ENCODE measurements at places on chromosomes 12 and 14.

DNA sequence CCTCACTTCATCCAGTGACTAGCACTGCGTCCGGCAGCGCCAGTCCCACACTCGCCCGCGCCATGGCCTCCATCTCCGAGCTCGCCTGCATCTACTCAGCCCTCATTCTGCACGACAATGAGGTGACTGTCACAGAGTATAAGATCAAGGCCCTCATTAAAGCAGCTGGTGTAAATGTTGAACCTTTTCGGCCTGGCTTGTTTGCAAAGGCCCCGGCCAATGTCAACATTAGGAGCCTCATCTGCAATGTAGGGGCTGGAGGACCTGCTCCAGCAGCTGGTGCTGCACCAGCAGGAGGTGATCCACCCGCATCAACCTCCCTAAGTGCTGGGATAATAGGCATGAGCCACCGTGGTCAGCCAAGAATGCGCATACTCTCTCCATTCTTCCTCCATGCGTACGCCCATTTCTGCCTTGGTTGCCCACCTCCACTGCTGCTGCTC lies 59.9 kb downstream of the IRF2BPL start:
- H3K4me1 ChIP-seq = no peaks in the 10 kb centered on the region
- H3K36me3 ChIP-seq = no peaks in the 10 kb centered on the region
- peak; percentile 90 for DNase-seq
- no peak overlapping the region for H3K27ac ChIP-seq
- peak overlapping the region; percentile 30 for H3K4me3 ChIP-seq
- H3K27me3 ChIP-seq = no peaks in the 10 kb centered on the region

GRCh38 chr14:97056086-97056485 lies 258.9 kb downstream of the VRK1 start:
- no peak overlapping the region for H3K27ac ChIP-seq
- no peaks in the 10 kb centered on the region for H3K4me1 ChIP-seq
- no peaks in the 10 kb centered on the region for H3K27me3 ChIP-seq
- H3K36me3 ChIP-seq = no peaks in the 10 kb centered on the region
- no peak overlapping the region for H3K4me3 ChIP-seq
- DNase-seq = no peak

- no peaks in the 10 kb centered on the region for H3K36me3 ChIP-seq
- no peak overlapping the region for H3K27ac ChIP-seq
- no peaks in the 10 kb centered on the region for H3K4me1 ChIP-seq
- H3K27me3 ChIP-seq = no peaks in the 10 kb centered on the region
Observed at GRCh38 chr12:27163048-27163715, 80.8 kb upstream of the C12orf71 start.

GRCh38 chr12:94326727-94327126 lies 132.9 kb downstream of the CEP83 start:
- no peak for DNase-seq
- peaks cover 27% of the 10 kb centered on the region for H3K36me3 ChIP-seq
- no peak overlapping the region for H3K4me3 ChIP-seq
- no peak overlapping the region for H3K27ac ChIP-seq
- H3K4me1 ChIP-seq = no peaks in the 10 kb centered on the region

DNA sequence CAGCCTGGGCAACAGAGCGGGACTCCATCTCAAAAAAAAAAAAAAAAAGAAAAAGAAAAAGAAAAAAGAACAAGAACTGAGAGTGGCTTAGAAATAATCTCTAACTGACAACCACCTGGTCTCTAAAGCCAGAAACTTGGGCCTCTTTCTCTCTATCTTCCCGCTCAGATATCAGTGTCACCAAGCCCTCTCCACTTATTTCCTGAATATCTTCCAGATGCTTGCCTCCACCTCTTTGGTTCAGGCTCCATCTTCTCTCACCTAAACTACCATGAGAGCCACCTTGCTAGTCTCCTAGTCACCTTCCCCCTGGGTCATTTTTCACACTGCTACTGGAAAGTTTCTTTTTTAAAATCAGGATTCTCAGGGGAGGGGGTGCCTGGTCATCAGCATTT lies 1.8 kb upstream of the TM9SF1 start:
- peaks cover 28% of the 10 kb centered on the region for H3K36me3 ChIP-seq
- H3K27me3 ChIP-seq = no peaks in the 10 kb centered on the region
- no peaks in the 10 kb centered on the region for H3K4me1 ChIP-seq
- DNase-seq = no peak
- no peak overlapping the region for H3K27ac ChIP-seq

DNA sequence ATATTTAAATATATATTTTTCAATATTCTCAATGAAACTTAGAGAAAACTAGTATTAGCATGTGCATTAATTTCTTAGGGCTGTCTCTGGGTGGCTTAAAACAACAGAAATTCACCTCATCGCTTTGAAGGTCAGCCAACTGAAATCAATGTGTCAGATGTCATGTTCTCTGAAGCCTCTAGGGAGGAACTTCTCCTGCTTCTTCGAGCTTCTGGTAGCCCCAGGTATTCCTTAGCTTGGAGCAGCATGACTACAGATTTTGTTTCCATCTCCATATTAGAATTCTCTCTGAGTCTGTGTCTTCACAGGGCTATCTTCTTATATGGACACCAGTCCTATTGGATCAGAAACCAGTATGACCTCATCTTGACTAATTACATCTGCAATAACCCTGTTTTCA lies 221.5 kb downstream of the PDZRN4 start:
- H3K36me3 ChIP-seq = peaks cover 11% of the 10 kb centered on the region
- no peak overlapping the region for H3K27ac ChIP-seq
- DNase-seq = no peak
- no peaks in the 10 kb centered on the region for H3K4me1 ChIP-seq
- no peak overlapping the region for H3K4me3 ChIP-seq

GRCh38 chr12:86006727-86007126 lies 132.6 kb downstream of the NTS start:
- H3K4me3 ChIP-seq = no peak overlapping the region
- no peaks in the 10 kb centered on the region for H3K27me3 ChIP-seq
- H3K36me3 ChIP-seq = no peaks in the 10 kb centered on the region
- no peaks in the 10 kb centered on the region for H3K4me1 ChIP-seq
- H3K27ac ChIP-seq = no peak overlapping the region
- no peak for DNase-seq

DNA sequence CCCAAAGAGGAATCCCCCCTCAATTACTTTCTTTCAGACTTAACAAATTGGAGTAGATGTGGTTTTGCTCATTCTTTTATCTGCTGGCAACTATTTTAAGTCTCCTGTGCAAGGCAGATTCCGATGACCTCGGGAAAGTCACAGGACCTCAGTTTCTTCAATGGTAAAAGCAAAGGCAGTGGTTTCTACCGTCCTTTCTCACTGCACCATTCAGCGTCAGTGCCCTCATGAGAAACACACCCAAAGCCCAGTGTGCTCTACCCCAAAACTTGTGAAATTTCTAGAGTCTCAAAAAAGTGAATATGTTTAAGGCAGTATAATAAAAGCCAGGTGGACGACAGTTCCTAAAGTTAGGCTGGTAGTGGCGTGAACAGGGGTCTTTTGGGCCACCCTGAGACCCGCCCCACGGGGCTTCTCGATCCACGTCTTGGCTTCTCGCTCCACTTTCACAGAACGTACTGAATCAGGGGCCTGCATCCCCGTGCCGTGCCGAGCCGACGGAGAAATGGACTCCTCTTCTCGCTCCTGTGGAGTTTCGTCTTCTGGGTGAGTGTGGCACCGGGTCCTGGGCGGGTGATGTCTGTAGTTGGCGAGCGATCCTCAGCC lies 1.3 kb upstream of the ARHGAP5 start:
- H3K36me3 ChIP-seq = no peaks in the 10 kb centered on the region
- DNase-seq = no peak
- no peaks in the 10 kb centered on the region for H3K27me3 ChIP-seq
- H3K27ac ChIP-seq = peak overlapping the region; percentile 66
